ENCODE measurements at places on chromosomes 12 and 14. TPM values are rescaled to one million over a fixed set of nuclear protein-coding genes. Genes with fewer than 3 reads are reported as not detected.

DNA sequence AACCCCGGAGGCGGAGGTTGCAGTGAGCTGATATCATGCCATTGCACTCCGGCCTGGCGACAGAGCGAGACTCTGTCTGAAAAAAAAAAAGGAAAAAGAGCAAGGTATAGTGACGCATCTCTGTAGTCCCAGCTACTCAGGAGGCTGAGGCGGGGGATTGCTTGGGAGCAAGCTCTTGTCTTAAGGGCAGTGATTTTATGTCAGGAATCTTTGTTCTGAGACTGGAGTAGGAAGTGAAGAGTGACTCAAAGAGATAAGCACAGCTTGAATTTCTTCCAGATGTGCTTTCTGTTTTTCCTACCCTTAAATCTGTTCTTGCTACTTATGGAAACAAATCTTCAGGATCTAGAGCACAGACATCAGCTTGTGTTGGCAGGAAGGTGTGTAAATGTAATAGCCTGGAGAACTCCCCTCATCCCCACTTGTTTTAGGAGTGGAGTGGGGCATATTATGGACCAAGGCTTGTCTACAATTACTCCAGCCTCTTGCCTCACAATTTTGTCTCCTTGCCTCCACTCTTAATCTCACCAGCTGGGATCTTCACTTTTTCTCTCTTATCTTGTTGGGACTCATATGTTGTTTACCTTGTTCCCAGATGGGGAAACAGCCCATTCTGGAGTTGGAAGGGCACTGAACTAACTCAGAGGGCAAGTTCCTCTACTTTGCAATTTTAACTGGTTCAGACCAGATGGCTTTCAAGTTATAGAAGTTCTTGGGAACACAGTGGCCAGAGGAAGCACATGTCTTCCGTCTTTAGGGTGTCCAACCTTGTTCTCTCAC lies 7.5 kb downstream of the TMED2 start:
- no peak for DNase-seq

GRCh38 chr12:116365606-116366455 lies 88.3 kb upstream of the MED13L start:
- DNase-seq: no peak

The PLBD2 gene
- 27.8 TPM for total RNA-seq

DNA sequence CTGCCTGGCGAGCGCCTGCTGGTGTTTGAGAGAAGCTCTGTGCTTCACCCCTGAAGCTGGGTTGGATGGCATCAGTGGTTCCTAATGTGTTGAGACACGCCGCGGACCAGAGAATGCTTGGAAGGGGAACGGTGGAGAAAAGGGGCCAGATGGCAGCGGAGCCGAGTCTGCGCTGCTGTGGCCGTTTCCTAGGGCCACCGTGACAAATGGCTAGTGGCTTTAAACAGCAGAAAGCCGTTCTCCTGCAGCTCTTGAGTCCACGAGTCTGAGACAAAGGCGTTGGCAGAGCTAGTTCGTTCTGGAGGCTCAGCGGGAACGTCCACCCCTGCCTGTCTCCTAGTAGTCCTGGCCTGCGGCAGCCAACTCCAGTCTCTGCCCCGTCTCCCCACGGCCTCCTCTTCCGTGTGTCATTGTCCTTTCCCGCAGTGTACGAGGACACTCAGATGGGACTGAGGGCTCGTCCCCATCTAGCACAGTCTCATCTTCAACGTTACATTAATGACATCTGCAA lies 103.6 kb downstream of the ADGRD1 start:
- peak; percentile 21 for DNase-seq

DNA sequence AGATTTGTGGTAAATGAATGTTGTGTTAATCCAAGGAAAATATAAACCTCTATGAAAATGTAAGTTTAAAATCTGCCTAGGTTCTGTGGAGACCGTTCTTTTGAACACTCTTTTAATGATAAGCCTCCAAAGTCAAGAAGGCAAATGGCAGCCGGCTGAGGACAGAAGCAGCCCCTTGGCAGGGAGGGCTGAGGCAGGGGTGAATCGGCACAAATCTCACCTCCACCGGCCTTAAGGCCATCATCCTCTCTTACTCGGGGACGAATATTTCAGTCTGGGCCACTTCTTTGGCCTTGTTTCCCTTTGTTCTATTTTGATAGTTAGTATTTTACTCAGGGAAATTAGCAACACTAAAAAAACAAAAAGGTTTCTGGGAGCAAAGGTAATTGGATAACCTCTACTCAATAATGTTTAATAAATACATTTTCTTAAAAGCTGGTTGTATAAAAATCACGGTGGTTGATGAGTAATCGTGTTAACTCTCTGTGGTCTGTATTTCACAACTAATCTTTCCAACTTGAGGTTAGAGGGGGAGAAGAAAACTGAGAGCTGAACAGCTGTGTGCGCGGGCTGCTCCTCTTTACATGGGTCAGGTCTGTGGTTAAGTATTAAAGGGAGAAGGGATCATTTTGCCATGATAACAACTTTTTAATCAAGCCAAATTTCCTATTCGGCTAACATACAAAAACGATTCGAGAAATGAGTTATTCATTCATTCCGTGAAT lies 18.6 kb downstream of the LGMN start:
- no peak for DNase-seq

GRCh38 chr14:64186231-64187129 lies 107.7 kb downstream of the ESR2 start:
- no peak for DNase-seq

Measured in mucosa of descending colon (tissue), 3 donors.